ENCODE measurements at places on chromosomes 6 and 20.

- no peak for DNase-seq
These were observed 259.4 kb upstream of the ECI2 start for GRCh38 chr6:4394786-4395185.

DNA sequence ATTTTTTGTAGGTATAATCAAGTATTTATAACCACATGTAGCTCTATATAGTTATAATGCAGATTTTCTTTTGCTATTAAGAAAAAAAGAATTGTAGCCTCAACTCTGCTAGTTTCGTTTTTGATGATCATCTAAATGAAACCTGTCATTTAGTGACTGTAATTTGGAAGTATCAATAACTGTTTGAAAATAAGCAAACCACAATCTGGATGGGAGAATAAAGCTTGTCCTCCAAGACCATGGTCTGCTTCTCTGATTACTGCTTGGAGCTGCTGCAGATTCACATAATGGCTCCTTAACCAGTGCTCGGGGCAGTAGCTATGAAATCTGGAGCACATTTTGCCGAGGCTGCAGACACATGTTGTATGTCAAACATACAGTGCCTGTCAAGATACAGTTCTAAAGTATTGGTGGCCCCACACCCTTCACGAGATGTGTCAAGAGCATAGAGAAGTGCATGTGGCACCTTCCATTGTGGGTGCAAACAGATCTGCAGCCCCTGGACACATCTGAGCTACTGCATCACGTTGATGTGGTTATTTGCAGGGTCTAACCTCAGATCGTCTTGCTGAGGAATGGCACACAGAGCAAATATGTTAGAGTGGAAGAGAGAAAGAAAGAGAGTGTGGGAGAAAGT, 255.7 kb upstream of the SUPT3H start:
- DNase-seq = peak; percentile 5

DNA sequence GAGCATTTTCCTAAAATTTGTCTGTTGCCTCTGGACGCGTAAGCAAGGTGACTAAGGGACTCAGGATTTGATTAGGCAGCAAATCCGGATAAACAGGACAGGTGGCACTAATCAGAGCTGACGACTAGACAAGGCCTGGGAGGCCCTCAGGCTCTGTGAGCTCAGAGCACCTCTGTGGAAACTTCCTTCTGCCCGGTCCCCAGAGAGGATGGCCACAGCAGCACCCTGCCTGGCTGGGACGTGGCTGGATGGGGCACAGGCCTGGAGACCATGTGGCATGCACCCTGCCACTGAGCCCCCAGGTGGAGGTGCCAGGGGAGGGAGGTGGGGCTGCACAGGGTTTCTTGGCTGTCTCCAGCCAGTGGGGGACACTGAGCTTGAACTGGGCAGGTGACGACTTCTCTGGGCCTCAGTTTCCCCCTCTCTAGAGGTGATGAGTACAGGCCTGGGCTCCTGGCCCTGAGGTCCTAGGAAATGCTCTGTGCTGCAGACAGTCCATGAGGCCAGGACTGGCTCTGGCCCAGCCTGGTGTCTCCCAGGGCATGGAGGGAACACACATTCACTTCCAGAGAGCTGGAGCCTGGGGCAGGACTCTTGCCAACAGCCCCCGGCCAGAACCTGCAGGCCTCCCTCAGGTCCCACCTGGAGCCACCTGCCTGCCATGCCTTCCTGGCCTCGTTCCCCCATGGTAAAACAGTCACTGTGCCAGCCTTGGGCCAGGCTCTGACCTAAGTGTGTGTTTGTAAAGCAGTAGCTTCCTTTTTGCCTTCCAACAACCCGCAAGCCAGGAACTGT, 39.6 kb upstream of the STX16 start:
- no peak for DNase-seq

DNA sequence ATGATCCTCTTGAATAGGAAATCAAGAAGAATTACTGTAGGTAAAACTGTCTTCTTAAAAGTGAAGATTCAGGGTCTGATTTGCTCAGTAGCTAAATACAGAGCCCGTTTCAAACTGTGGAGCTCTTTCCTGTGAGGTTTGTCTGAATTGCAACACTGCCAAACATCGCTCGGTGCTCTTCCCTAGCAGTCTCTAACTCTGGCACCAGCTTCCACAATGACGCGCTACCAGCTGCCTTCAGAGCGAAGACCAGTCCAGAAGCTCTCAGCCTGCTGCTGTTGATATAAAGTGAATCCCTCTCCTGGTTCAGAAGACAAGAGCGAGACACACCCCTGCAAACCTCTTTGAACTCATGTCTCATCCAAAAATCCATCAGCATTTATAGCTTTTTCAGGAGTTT, 447.0 kb downstream of the LMBRD1 start:
- no peak for DNase-seq

- no peak for DNase-seq
These were observed 74.9 kb upstream of the RIN2 start for GRCh38 chr20:19683188-19683587.

- no peak for DNase-seq
These were observed 10.9 kb downstream of the TFB1M start for GRCh38 chr6:155303361-155303870.

GRCh38 chr6:33443619-33444504, 10.5 kb upstream of the ZBTB9 start:
- DNase-seq = no peak

- DNase-seq = no peak
These were observed 537.6 kb downstream of the HDGFL1 start for GRCh38 chr6:23106951-23107350.

DNA sequence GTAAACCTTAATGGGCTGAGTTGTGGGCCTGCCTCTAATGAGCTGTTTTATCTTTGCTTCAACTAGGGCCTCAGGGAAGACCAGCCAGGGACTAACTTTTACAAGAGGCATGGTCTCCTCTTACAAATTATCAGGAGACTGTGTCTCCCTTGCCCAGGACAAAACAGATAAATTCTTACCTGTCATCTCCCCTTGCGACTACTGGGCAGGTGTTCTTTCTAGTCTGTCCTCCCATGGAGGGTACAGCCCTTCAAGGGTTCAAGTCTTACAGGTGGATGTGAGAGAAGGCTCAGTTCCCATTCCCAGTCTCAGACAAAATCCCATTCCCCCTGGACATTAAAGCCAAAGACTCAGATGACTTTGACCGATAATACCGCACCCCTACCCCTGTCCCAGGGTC, 13.6 kb downstream of the RRBP1 start:
- no peak for DNase-seq

DNA sequence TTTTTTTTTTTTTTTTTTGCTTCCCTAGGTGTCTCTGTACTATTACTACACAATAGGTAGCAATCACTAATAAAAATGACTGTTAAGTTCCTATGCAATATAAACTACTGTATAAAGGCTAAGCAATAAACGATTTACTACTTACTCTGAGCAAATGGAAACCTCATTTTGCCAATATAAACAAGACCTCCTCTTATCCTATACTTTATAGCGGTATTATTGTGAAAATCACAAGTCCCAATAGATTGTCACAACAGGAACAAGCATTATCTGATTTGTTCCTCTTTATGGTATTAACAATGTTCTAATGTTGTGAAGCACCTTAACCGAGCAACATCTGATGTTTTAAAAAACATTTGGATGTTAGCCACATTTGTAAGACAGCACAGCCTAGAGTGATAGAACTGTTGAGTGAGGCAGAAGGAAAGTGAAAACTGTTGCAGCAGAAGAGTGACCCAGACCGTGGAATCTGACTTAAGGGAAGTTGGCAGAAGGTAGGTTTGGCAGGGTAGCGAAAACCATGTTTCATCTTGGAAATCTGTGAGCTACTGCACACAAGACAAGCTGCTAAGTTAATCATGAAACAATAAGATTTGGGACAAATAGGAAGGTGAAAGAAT, 94.2 kb downstream of the MYLK4 start:
- DNase-seq = no peak

DNA sequence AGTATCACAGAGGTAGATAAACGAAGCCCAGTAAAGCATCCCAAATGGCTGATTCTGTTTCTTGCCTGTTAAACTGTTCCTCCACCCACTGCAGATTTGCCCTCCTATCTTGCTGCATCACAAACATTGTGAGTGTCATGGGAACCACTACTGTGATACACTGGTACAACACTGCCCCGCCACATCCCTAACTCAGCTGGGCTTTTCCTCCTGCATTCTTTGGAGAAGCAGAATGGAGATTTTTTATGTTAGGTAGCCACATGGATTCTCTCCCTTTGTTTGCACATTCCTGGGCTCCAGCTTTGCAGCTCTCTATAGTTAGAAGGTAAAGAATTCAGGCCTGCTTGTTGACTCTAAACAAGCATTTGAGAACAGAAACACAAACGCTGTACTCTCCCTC, 234.1 kb downstream of the TMEM242 start:
- DNase-seq = no peak

DNA sequence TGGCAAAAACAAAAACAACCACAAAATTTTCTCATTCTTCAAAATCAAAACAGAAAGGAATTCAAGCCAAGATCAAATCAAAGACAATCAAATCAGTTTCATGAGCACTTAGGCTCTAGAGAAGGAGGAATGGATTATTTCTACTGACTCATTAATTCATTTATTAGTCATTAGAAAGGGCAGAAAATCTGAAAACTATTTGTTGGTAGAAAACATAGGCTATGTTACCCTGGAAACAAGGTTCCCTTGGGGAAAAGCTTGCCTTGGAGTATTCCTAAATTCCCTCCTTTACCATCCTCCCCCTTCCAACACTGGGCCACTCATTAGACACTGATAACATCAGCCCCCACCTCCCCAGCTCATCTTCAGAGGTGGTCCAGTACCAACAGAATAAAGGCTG, 17.5 kb downstream of the KIF16B start:
- DNase-seq = no peak

GRCh38 chr20:1322511-1323245, 6.3 kb downstream of the SDCBP2 start:
- no peak for DNase-seq

GRCh38 chr6:87074101-87074621, 20.7 kb downstream of the CGA start:
- no peak for DNase-seq

- no peak for DNase-seq
These were observed 15.2 kb downstream of the VNN2 start for GRCh38 chr6:132742495-132742894.

- no peak for DNase-seq
These were observed 7.9 kb downstream of the ZNF334 start for GRCh38 chr20:46505506-46505905.

- DNase-seq = no peak
These were observed 177.5 kb upstream of the GGTLC1 start for GRCh38 chr20:24166123-24166381.

DNA sequence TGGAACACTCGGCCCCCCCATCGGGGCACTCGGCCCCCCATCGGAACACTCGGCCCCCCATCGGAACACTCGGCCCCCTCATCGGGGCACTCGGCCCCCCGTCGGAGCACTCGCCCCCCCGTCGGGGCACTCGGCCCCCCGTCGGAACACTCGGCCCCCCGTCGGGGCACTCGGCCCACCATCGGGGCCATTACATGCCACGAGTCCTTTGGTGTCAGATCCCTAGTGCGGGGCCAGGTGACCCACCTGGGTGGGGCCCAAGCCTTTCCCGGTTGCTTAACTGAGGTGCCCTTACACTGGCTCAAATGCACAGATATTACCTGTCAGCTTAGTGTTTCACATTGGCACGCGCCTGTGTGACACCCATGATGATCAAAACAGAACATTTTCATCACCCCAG, 95.9 kb downstream of the TAF4 start:
- no peak for DNase-seq

GRCh38 chr20:53739799-53740785, 146.5 kb upstream of the ZNF217 start:
- DNase-seq = no peak

GRCh38 chr20:57061051-57061900, 205.2 kb downstream of the BMP7 start:
- no peak for DNase-seq

- DNase-seq = no peak
These were observed 216.8 kb downstream of the TMEM242 start for GRCh38 chr6:157106487-157106886.

GRCh38 chr6:154511791-154512190, 1.3 kb upstream of the CNKSR3 start:
- DNase-seq = no peak

DNA sequence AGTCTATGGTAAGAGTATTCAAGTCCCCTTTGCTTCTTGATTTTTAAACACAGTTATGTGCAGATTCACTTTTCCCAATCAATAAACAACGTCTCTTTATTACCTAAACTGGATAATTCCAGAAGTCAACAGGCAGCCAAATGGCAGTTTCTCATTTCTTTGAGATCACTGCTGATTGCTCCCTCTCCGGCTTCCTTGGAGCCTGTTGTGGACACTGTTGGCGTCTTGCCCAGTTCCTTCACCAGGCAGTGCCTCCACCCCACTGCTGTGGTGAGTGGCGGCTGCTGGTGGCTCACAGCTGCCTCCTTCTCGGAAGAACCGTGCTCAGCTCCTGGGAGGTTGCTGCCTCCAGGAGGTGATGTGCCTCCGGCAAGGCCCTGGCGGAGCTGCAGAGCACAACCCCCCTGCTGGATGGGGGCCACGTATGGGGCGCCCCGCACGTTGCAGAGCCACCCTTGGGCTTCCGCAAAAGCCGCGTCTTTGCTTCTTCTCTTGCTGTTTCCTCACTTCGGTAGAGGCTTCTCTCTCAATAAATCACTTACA, 105.1 kb upstream of the CNKSR3 start:
- no peak for DNase-seq

- DNase-seq = no peak
These were observed 22.6 kb downstream of the CST4 start for GRCh38 chr20:23666189-23666588.

- no peak for DNase-seq
These were observed 333.5 kb upstream of the IRAK1BP1 start for GRCh38 chr6:78533876-78534275.

DNA sequence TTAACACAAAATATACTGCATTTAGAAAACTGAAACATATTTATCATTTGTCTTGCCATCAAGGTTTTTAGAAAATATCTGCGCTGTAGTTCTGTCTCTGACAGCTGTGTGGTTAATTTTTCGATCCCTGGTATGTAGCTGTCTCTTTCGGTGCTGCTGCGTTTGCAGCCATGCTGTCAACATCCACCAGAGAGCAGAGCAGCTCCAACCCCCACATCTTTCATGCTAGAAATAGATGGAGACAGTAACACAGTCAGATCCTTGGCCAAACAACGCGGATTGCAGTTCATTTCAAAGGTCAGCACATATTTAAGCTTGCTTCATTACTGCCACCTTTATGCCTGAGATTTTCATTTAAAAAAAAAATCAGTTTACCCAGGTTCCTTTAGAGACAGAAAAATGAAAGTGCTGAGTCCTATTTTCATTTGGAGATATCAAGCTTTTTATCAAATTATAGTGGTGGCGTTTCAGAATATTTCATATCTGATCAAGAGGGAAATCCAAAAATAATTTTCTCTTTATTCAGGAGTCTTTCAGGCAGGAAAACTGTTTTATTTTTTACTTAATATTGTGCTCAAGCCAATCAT, 157.7 kb upstream of the MMS22L start:
- DNase-seq = no peak

GRCh38 chr20:891706-892080, 24.4 kb downstream of the ANGPT4 start:
- DNase-seq = no peak

GRCh38 chr6:109453594-109454495, 1.7 kb downstream of the MICAL1 start:
- DNase-seq = no peak

- no peak for DNase-seq
These were observed 32.2 kb upstream of the LAMP5 start for GRCh38 chr20:9482180-9482579.

Data from CD4-positive, alpha-beta T cell treated with Interleukin-12 subunit alpha and Interleukin-12 subunit beta, for 1 hour (primary cell).